ENCODE measurements at places on chromosomes 5 and 9.

GRCh38 chr9:22010866-22011625, 1.9 kb upstream of the CDKN2B start:
- DNase-seq, result no peak

- no peak for DNase-seq
These were observed 100.4 kb downstream of the NFIB start for GRCh38 chr9:14213504-14213903.

GRCh38 chr9:99360026-99360425, 137.9 kb downstream of the SEC61B start:
- no peak for DNase-seq

- DNase-seq, result no peak
These were observed 145.6 kb downstream of the FBXL7 start for GRCh38 chr5:15645381-15646160.

- DNase-seq, result no peak
These were observed 8.5 kb upstream of the ORM1 start for GRCh38 chr9:114314256-114314867.

DNA sequence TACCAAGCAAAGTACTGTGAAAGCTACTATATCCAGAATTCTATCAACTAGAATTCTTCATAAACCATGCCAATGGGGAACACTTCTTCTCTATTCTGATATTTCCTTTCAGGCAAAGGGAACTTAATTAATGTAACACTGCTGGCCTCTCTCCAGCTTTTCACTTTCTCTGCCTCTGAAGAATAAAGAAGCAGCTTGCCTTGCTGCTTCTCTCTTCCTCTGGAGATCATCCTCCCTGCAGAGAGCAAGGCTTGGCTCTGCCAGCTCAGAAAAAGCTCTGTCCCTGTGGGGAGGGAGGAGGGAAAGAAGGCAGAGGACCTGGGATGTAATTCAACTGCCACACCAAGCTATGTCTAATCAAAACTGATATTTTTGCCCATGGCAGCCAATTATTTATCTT, 6.5 kb downstream of the CTNND2 start:
- DNase-seq, result no peak

GRCh38 chr9:112743216-112743836, 7.2 kb upstream of the SNX30 start:
- DNase-seq, result no peak

DNA sequence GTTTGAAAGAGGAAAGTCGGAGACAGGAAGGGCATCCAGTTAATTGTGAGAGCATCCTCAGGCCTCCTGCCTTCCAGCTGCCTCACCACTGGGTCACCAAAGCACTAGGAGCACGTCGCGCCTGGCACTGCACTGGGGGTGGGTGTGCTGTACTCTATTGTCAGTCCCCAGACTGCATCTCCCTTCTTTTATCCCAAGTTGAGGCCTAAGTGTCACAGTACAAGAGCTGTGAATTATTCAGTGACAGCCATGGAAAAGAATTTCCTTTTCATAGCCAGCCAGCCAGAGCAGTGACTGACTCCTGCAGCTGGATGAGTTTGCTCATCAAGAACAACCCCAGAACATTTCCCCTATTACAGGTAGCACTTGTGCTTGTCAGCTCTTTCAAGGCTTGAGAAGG, 16.3 kb downstream of the CLTA start:
- DNase-seq, result no peak

- DNase-seq, result no peak
These were observed 18.6 kb downstream of the RGMB start for GRCh38 chr5:98791898-98792580.

DNA sequence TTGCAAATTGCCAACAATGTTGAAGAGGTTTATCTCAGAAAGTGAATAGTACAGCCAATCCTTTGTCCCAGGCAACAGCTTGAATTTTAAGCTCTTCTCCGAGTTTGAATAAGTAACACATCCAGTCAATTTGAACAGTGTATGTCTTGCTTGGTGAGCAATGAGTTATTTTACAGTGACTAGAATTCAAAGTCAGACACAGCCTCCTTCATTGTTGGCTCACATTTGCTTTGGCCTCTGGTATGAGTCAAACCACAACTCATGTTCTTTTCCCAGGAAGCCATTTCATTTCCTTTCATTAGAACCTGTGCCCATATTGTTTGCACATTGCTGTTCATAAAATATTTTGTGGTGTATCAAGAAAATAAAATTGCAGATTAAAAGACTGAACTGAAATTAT, 622.0 kb upstream of the DAB2 start:
- no peak for DNase-seq

DNA sequence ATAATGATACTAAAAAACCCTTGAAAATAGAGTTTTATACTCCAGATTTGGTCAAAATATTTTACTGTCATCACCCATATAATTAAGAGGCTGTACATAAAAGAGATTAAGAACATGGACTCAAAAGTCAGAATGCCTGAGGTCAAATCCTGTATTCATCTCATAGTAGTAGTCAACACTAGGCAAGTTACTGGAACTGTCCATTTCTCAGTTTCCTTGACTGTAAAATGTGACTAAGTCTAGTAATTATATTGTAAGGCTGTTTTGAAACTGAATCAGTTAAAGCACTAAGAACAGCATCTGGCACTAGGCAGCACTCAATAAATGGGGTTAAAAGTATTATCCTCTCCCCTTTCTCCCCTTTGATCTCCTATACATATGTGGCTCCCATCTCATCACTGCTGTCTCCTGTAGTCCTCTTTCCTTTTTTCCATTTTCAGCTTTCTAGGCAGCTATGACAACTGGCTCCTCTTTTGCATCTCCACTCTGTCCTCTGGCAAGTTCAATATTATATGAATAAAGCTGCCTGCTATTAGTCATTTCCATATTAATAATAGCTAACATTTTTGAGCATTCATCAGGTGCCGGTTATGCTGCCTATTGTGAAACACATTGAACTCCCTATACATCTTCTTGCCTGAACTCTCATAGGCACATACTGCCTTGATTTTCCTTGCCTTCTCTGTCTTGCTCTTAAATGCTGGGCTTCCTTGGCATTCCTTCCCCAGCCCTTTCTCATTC, 185.8 kb upstream of the NREP start:
- DNase-seq, result no peak

- DNase-seq, result no peak
These were observed 26.6 kb downstream of the PCDHAC2 start for GRCh38 chr5:140992828-140993227.

GRCh38 chr9:87531370-87532295, 34.0 kb downstream of the DAPK1 start:
- DNase-seq, result no peak

DNA sequence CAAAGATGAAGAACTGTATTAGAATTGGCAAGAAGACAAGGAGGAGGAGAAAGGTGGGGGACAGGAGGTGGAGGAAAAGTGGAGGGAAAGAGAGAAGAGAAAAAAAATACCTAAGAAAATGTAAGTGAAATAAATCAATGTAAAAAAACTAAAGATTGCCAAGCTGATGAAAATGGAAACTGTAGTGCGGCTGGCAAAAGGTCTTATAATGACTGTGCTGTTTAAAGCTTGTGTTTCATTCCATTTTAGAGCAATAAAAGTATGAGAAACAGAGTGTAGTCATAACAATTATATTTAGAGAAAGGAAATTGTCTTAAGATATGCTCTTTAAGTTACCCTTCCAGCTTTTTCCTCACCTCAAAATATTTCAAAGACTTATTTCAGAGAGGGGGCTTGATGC, 670.5 kb upstream of the SEMA6A start:
- DNase-seq, result no peak

DNA sequence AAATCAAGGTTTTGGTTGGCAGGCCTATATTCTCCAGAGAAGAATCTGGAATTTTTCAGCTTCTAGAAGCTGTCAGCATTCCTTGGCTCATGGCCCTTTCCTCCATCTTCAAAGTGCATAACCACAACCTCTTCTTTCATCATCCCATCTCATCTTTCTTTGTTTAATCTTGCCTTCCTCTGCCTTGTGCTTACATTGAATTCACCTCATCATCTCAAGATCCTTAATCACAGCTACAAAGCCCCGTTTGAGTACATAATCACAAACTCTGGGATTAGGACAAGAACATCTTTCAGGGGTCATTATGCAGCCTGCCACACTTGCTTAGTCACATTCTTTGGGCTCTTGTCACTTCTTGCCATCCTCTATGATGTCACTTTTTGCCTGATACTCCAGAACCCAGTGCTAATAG, 130.3 kb downstream of the FOXD1 start:
- no peak for DNase-seq

DNA sequence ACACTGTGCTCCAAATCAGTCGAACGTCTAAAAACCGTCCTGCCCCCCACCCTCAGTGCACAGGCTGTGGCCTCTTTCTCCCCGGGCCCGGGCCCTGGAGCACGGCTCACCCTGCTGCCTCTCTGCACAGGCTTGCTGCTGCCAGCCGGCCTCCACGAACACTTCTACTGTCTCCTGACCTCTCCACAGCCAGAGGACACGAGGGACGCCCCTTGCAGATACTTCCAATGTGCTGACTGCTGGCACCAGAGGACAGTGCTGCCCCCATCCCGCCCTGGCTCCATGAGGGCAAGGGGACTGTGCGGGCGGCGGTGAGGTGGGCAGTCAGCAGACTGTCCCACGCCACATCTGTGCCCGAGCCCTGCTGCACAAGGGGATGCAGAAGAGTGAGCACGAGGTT, 174.8 kb downstream of the COL23A1 start:
- no peak for DNase-seq

- no peak for DNase-seq
These were observed 31.5 kb upstream of the ADRB2 start for GRCh38 chr5:148794729-148795561.

- no peak for DNase-seq
These were observed 7.2 kb upstream of the TLR4 start for GRCh38 chr9:117697046-117697445.

DNA sequence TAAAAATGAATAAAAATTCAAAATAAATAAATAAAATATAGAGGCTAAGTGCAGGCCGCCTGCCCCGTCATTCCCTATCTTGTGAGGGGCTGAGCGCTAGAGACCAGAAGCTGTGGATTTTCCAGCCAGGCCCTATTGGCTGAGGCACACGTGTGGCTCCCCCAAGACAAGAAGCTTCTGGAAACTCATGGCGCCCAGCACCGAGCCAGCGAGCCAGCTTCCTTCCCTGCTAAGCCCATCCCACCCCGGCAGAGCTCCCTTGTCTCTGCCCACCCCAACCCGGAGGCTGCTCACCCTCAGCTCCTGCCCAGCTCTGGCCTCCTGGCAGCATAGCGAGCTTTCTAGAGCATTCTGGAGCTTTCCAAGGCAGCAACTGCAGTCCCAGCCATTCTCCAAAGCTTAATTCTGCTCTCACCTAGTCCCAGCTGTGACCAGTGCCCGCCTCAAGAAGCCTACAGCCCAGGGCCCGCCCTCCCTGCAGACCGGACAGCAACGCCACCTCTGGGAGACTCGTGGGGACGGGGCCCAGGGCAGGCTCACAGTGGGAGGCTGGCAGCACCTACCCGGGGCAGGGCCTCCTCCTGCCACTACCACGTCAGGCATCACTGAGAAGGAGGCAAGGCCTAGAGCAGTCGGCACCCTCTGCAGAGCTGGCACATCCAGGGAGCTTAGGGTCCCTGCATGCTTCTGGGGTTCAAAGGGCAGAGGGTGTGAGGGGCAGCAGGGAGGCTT, 23.2 kb upstream of the TMEM250 start:
- no peak for DNase-seq

Measured in stimulated activated CD4-positive, alpha-beta T cell treated with anti-CD3 and anti-CD28 coated beads, TNF-alpha, amount 100 ng/mL, for 24 hours (primary cell).